MCF 10A (cell line): ENCODE measurements at places on chromosomes 7 and 10.

DNA sequence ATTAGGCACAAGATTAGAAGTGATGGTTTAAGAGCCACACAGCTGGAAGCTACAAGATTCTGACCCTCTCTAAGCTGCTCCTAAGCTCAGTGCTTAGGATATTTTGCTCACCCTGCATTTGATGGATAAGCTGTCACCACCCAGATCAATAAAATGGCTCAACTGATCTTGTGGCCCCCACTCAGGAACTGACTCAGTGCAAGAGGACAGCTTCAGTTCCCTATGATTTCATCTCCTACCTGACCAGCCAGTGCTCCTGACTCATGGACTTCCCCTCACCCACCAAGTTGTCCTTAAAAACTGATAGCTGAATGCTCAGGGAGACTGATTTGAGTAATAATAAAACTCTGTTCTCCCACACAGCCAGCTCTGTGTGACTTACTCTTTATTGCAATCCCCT lies 833.8 kb downstream of the GRID1 start:
- DNase-seq: no peak

GRCh38 chr7:134255814-134256213 lies 60.9 kb downstream of the SLC35B4 start:
- DNase-seq: peak; percentile 2

DNA sequence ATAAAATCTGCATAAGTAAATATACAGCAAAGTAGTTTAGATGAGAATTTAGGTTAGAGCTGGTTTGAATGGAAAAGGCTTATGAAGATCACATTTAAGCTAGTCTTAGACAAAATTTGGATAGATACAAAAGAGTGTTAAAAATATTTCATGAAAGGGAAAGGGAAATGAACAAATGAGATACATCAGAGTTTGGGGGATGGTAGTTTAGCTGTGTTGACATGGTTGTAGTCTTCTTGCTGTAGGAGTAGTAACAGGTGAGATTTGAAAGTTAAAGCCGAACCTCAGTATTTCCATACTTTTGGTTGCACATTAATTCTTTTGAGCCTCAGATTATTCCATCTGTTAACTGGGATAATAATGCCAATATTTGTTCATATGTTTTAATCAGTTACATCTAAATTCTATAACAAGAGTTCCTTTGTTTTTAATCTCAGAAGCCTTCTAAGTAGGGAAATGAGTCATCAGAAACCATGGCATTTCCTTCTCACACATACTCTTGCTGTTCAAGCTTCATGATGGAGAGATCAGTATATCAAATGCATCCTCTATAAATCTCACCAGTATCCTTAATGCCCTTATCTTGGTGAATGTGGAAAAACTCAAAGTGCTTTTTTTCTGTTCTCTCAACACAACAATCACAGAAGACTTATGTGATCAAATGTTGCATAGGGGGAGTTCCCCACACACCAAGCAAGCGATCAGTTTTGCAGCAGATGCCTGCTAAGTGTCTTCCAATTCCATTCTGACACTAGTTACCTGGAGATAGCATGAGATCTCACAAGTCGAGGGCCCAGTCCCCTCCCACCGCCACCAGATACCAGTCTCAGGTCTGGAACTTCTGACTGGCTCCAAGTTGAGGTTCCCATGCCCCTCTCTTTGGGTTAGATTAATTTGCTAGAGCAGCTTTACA lies 84.7 kb downstream of the MAPK8 start:
- DNase-seq: peak; percentile 42

DNA sequence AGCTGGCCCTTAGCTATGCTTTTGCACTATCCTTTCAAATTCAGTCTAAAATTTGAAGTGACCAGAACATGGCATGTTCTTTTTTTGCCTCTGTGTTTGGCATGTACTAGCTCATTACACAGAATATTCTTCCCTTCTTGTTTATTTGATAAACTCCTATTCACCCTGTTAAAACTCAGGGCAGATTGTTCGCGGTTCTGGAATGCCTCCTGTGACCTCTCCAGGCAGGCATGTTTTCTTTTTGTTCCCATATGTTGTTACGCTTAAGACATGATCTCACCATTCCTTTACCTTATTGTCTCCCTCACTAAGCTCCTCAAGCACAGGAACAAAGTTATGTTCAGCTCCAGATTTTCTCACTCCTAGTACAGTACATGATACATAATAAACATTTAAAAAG lies 181.7 kb downstream of the CCSER2 start:
- peak; percentile 8 for DNase-seq

DNA sequence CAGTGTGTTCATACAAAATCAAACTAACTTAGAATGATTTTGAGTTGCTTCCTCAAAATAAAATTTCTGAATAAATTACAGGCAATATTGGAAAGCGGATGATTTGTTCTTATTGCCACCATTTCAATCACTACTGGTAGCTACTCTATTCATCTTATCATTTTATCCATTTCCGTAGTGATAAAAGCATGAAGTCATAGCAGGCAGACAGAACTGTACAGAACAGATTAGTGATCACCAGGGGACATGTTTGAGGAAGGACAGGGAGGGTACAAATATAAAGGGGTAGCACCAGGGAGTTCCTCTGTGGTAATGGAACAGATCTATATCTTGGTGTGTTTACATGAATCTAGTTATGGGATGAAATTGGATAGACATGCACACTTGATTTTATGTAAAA lies 138.5 kb downstream of the WNT2 start:
- DNase-seq: no peak

- DNase-seq: peak; percentile 18
Measured at GRCh38 chr7:135601182-135601581, 43.5 kb downstream of the NUP205 start.

DNA sequence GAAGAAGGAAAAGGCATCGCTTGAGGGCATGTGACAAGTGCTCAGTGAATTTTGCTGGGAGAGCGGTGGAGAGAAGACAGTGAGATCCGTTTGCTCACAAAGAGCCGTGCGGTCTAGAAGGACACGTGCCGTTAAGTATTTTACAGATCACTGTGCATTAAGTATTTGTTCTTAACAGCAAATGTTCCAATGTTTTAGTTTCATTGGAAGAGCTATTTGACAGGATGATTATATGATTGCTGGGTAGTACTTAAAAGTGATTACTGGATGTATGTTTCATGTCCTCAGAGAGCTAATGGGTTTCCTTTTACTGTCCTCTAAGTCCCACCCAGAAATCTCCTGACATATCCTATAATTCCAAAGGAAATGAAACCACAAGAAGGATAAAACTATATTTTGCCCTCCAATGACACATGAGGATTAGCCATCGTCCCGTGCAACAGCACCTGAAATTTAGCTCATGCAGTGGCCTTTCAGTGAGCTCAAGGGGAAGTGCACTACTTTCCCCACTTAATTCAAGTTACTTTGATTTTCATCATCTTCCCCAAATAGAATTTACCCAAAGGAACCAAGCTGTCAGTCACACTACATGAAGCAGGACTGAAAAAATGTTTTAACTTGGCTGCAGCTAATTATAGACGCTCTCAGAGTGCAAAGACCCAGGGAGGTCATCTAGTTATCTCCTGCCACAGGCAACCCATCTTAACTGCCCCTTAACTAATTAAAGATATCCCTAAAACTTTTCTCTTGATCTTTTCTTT lies 80.3 kb downstream of the KLF6 start:
- DNase-seq: no peak

DNA sequence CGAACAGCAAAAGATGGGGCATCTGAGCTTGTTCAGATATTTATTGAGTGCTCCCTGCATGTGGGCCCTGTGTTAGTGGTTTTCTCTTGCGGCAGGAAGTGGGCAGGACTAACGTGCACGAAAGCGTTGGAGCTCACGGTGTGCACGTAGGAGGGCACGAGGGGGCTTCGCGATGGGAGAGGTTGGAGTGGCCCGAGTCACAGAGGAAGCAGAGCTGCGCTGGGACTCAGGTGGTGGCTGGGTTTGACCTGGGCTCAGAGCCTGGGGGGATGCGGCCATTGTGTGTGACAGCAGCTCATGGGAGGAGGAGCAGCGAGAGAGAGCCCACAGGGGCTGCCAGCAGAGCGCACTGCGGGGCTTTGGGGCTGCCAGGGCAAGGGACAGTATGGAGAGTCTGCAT lies 7.7 kb downstream of the ZSCAN25 start:
- DNase-seq: no peak

DNA sequence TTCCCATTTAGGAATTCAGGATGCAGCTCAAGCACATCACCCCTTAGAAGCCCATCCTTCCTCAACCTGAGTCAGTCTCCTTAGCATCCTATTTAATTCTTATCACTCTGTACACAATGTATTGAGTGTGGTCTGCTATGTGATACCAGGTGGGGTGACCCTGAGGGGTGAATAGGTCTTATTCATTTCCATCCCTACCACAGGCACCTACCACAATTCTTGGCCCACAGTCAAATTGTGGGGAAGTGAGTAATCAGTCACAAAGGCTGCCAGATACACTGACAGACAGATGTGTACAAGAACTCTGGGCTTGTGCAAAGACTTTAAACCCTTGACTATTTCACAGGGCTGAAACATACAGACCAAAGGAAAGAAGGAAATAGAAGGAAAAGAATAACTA lies 560.5 kb downstream of the PARD3 start:
- DNase-seq: peak; percentile 98

DNA sequence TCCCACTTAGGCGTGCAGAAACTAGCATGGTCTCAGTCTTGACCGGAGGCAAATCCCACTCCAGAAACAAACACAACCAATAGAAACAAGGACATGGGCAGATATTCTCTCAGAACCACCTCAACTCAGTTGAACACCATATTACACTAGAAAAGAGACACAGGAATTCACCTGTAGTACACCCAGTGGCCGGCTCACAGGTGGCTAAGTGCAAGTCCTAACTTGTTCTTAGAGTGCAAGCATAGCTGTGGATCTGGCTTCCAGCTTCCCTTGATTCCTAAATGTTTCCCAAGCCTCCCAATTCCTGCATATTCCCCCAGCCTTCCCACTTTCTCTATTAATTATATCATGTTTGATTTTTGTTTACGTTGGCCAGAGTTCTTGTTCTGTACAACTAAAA lies 164.4 kb downstream of the TPK1 start:
- DNase-seq: peak; percentile 67

DNA sequence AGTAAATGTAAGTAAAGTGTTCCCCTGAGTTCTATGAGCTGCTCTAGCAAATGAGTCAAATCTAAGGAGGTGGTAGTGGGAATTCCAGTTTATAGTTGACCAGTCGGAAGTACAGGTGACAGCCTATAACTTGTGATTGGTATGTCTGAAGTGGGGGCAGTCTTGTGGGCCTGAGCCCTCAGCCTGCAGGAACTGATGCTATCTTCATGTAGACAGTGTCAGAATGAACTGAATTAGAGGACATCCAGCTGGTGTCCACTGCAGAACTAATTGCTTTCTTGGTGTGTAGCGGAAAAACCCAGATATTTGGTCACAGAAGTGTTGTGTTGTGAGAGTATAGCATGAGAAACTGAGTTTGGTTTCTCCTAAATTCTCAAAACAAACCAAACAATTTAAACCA lies 127.9 kb upstream of the AMPH start:
- DNase-seq: no peak

GRCh38 chr7:36711256-36711655 lies 13.0 kb downstream of the AOAH start:
- DNase-seq: no peak

DNA sequence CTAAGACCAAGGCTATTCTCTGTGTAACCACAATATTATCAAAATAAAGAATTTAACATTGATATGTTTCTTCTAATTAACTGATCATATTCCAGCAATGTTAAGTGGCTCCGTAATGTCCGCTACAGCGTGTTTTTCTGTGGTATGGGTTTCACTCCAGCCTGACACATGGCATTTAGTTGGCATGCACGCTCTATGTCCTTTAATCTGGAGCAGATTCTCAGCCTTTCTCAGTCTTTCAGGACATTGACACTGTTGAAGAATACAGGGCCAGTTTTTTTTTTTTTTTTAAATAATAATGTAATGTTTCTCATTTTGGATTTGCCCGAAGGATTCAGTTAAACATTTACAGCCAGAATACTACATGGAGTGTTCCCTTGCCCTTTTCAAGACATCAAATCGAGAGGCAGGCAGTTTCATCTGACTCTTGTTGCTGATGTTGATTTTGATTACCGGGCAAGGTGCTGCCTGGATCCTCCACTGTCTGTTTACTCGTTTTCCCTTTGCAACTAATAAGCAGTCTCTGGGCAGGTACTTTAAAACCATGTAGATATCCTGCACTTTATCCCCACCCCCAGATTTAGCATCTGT lies 97.5 kb upstream of the GJD4 start:
- no peak for DNase-seq

DNA sequence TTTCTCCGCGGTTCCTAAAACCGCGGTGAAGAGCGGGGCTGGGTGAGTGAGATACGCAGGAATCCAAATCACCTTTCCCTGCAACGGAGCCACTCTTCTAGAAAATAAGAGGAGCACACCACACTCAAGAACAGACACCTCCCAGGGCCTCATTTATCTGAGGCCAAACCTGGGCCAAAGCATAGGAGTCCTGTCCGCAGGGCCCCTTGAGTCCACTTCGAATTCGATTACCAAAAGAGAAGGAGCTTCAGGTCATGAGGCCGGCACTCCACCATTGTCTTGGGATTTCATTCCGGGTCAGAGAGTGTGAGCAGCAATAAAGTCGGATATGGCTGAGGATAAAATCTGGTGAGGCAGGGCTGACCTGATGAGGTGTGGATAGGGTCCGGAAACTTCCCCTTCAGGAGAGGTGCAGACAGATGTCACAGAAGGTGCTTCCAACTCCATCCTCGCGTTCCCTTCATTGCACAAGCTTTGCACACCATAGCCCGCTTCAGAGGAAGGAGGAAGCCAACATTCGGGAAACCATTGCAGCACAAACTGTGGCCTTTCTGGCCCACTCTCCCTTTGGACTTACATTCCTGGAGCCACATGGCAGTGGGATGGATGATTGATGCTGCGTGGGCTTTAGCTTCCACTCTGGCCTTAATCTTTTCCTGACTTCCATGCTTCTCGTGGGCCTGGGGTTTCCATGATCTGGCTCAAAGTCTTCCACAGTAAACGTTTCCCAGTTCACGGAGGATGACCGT lies 27.2 kb upstream of the ZNF273 start:
- no peak for DNase-seq

GRCh38 chr10:95865814-95866466 lies 41.8 kb upstream of the CC2D2B start:
- no peak for DNase-seq

GRCh38 chr7:133649593-133649992 lies 396.7 kb downstream of the EXOC4 start:
- DNase-seq: no peak

DNA sequence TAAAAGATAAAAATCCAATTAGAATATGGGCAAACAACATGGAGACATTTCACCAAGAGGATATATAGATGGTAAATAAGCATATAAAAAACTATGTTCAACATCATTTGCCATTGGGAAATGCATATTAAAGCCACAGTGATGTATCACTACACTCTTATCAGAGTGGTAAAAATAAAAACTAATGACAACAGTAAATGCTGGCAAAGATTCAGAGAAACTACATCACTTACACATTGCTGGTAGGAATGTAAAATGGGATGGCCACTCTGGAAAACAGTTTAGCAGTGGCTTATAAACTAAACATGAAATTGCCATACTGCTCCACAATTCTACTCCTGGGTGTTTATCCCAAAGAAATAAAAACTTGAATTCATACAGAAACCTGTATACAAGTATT lies 59.2 kb downstream of the CROT start:
- no peak for DNase-seq

GRCh38 chr10:31762316-31762715 lies 166.3 kb downstream of the ARHGAP12 start:
- no peak for DNase-seq

GRCh38 chr7:27971171-27971812 lies 209.3 kb downstream of the JAZF1 start:
- DNase-seq: no peak

GRCh38 chr7:35753761-35754603 lies 46.9 kb upstream of the SEPTIN7 start:
- DNase-seq: no peak

- no peak for DNase-seq
Measured at GRCh38 chr10:114322344-114322743, 82.0 kb downstream of the AFAP1L2 start.
